ENCODE measurements at places on chromosomes 13 and 19. TPM values are rescaled to one million over a fixed set of nuclear protein-coding genes. Genes with fewer than 3 reads are reported as not detected.

Gene PLPP2
- total RNA-seq, result 152 TPM

Gene FGF21
- total RNA-seq, result 0.55 TPM

Gene ADGRE3
- total RNA-seq, result not detected

Gene OLFM2
- total RNA-seq, result 75.6 TPM

Gene ANGPTL8
- total RNA-seq, result not detected

Gene GRIN2D
- 6.2 TPM for total RNA-seq

Gene BCL2L12
- total RNA-seq, result 145 TPM

Gene GRAMD1A
- total RNA-seq, result 125 TPM

Gene PRODH2
- not detected for total RNA-seq

Gene KLK15
- not detected for total RNA-seq

Gene CNFN
- total RNA-seq, result 8.8 TPM

Gene CAMSAP3
- total RNA-seq, result 28.4 TPM

Gene ATXN8OS
- not detected for total RNA-seq

Gene OR7D2
- 0.48 TPM for total RNA-seq

Gene ZNF415
- 10.3 TPM for total RNA-seq

Gene KCNC3
- total RNA-seq, result 17.3 TPM

Gene TMEM205
- total RNA-seq, result 69.7 TPM

Gene SIGLEC8
- not detected for total RNA-seq

Gene ZFP82
- total RNA-seq, result 18.7 TPM

- peaks cover 55% of the 10 kb centered on the region for H3K36me3 ChIP-seq
- H3K27ac ChIP-seq, result no peak overlapping the region
- no peak overlapping the region for H3K4me3 ChIP-seq
- DNase-seq, result no peak
- H3K4me1 ChIP-seq, result no peaks in the 10 kb centered on the region
Measured at GRCh38 chr19:21498651-21499050, 6.8 kb upstream of the ZNF429 start.

- H3K27ac ChIP-seq, result no peak overlapping the region
- peaks cover 3% of the 10 kb centered on the region for H3K4me1 ChIP-seq
- no peak overlapping the region for H3K4me3 ChIP-seq
- H3K36me3 ChIP-seq, result no peaks in the 10 kb centered on the region
Measured at GRCh38 chr13:66951426-66951825, 278.7 kb downstream of the PCDH9 start.

DNA sequence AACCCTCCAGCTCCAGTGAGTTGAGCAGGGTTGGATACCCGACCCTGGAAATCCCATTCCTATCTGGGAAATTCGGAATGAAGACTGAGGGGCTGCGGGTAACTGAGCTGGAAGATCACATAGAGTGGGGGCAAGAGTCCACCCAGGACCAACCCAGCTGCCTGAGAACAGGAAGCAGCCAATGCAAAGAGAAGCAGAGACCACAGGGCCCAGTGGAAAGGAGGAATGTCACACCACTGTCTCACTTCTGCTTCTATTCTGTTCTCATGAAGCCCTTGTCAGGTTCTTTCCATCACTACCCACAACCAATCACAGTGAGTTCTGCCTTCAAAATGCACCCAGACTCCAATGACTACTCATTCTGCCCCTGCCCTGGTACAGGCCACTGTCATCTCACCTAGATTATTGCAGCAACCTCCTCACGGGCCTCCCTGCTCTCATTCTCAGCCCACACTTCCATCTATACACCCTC, 15.3 kb downstream of the DYRK1B start:
- peaks cover 16% of the 10 kb centered on the region for H3K36me3 ChIP-seq
- H3K27me3 ChIP-seq, result no peaks in the 10 kb centered on the region
- H3K27ac ChIP-seq, result no peak overlapping the region
- no peak overlapping the region for H3K4me3 ChIP-seq

GRCh38 chr13:48018637-48019036, 17.6 kb upstream of the SUCLA2 start:
- H3K36me3 ChIP-seq, result no peaks in the 10 kb centered on the region
- DNase-seq, result no peak
- no peaks in the 10 kb centered on the region for H3K27me3 ChIP-seq
- H3K4me3 ChIP-seq, result no peak overlapping the region

GRCh38 chr19:47725759-47726401, 12.7 kb downstream of the EHD2 start:
- H3K27me3 ChIP-seq, result no peaks in the 10 kb centered on the region
- no peak for DNase-seq
- H3K36me3 ChIP-seq, result no peaks in the 10 kb centered on the region
- H3K4me3 ChIP-seq, result no peak overlapping the region
- H3K27ac ChIP-seq, result no peak overlapping the region

DNA sequence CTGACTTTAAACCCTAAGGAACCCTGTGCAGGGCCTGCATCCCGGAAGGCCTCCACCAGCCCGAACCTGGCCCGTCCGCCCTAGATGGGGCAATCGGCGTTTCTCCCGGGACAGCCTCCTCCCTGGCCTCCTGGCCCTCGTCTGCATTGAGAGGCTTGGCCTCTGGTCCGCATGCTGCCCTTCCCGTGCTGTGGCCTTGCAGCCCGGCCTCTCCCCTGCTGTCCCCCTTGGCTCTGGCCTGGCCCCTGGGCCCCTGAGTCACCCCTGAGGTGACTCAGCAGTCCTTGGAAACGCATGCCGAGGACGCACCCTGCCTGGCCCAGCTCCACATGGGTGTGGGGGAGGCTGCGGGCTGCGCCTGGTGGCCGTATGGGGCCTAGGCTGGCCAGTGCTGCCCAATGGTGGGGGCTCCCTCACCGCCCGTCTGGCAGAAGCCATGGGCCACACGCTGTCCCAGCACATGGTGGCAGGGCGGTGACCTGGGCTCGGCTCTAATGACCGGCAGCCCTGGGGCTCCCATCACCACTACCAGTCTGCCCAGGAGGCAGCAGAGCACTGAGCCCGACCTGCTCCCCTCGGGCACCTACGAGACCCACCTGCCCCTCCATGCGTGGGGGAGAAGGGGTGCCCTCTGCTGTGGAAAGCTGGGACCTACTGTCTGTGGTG, 25.7 kb downstream of the SH3GL1 start:
- peak; percentile 59 for DNase-seq
- no peaks in the 10 kb centered on the region for H3K36me3 ChIP-seq
- H3K4me1 ChIP-seq, result peaks cover 8% of the 10 kb centered on the region

GRCh38 chr13:76993021-76993420, 1.1 kb downstream of the CLN5 start:
- no peaks in the 10 kb centered on the region for H3K4me1 ChIP-seq
- no peaks in the 10 kb centered on the region for H3K27me3 ChIP-seq
- no peak overlapping the region for H3K27ac ChIP-seq
- peak overlapping the region; percentile 99 for H3K4me3 ChIP-seq
- H3K36me3 ChIP-seq, result peaks cover 13% of the 10 kb centered on the region
- no peak for DNase-seq

GRCh38 chr19:41795031-41795461, 1.3 kb upstream of the CEACAM3 start:
- H3K27ac ChIP-seq, result no peak overlapping the region
- H3K27me3 ChIP-seq, result no peaks in the 10 kb centered on the region
- peak; percentile 65 for DNase-seq
- no peaks in the 10 kb centered on the region for H3K4me1 ChIP-seq
- H3K4me3 ChIP-seq, result no peak overlapping the region

- H3K4me3 ChIP-seq, result no peak overlapping the region
- H3K27ac ChIP-seq, result no peak overlapping the region
- DNase-seq, result no peak
- no peaks in the 10 kb centered on the region for H3K27me3 ChIP-seq
- no peaks in the 10 kb centered on the region for H3K4me1 ChIP-seq
- H3K36me3 ChIP-seq, result no peaks in the 10 kb centered on the region
Measured at GRCh38 chr13:85366759-85367417, 432.3 kb downstream of the SLITRK6 start.

DNA sequence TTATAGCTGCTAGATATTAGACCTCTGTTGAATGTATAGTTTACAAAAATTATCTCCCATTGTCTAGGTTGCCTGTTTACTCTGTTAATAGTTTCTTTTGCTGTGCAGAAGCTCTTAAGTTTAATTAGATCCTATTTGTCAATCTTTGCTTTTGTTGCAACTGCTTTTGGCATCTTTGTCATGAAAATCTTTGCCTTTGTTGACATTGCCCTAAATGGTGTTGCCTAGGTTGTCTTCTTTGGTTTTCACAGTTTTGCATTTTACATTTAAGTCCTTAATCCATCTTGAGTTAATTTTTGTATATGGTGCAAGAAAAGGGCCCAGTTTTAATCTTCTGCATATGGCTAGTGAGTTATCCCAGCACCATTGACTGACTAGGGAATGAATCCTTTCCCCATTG, 331.1 kb downstream of the ITGBL1 start:
- no peaks in the 10 kb centered on the region for H3K27me3 ChIP-seq
- DNase-seq, result no peak
- H3K27ac ChIP-seq, result no peak overlapping the region
- H3K36me3 ChIP-seq, result no peaks in the 10 kb centered on the region

DNA sequence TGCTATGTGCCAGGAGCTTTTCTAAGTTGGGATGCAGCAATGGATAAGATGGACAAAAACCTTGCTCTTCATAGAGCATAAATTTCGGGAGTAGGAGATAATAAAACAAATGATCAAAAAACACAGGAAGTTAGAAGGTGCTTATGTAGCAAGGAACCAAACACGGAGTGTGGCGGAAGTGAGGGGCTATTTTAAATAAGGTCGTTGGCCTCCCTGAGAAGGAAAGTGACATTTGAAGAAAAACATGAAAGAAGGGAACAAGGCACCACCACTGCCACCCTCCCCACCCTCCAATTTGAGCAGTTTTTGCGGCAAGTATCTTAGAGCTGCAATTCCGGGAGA, 3.2 kb upstream of the GSX1 start:
- no peak for DNase-seq
- no peak overlapping the region for H3K27ac ChIP-seq

DNA sequence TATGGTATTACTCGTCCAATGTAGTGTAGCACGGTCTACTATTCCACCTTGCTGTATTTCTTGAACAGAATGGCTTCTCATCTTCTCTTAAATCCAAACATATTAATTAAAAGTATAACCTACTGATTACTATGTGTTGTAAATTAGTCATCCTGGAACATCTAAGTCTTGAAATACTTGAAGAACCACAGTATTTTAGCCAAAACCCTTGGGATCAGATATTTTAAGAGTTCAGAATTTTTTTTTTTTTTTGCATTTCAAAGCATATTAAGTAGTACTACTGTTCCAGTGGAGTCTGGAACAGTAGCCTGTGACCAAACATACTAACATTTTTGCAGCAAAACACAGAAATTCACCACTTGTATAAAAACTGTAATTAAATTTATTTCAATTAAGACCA, 30.1 kb downstream of the ZC3H13 start:
- no peaks in the 10 kb centered on the region for H3K4me1 ChIP-seq
- no peak for DNase-seq
- H3K27ac ChIP-seq, result no peak overlapping the region
- H3K4me3 ChIP-seq, result no peak overlapping the region

GRCh38 chr19:10648360-10648759, 5.8 kb upstream of the ILF3 start:
- no peak overlapping the region for H3K4me3 ChIP-seq
- DNase-seq, result no peak
- H3K27me3 ChIP-seq, result no peaks in the 10 kb centered on the region
- peaks cover 13% of the 10 kb centered on the region for H3K36me3 ChIP-seq

- H3K4me1 ChIP-seq, result no peaks in the 10 kb centered on the region
- H3K27me3 ChIP-seq, result no peaks in the 10 kb centered on the region
- DNase-seq, result peak; percentile 63
- no peaks in the 10 kb centered on the region for H3K36me3 ChIP-seq
Measured at GRCh38 chr13:24737042-24737441, 26.9 kb upstream of the RNF17 start.

- no peak overlapping the region for H3K27ac ChIP-seq
- peak overlapping the region; percentile 58 for H3K4me3 ChIP-seq
- H3K27me3 ChIP-seq, result no peaks in the 10 kb centered on the region
- DNase-seq, result no peak
- H3K36me3 ChIP-seq, result peaks cover 69% of the 10 kb centered on the region
Measured at GRCh38 chr19:40705950-40706619, 10.6 kb downstream of the COQ8B start.

DNA sequence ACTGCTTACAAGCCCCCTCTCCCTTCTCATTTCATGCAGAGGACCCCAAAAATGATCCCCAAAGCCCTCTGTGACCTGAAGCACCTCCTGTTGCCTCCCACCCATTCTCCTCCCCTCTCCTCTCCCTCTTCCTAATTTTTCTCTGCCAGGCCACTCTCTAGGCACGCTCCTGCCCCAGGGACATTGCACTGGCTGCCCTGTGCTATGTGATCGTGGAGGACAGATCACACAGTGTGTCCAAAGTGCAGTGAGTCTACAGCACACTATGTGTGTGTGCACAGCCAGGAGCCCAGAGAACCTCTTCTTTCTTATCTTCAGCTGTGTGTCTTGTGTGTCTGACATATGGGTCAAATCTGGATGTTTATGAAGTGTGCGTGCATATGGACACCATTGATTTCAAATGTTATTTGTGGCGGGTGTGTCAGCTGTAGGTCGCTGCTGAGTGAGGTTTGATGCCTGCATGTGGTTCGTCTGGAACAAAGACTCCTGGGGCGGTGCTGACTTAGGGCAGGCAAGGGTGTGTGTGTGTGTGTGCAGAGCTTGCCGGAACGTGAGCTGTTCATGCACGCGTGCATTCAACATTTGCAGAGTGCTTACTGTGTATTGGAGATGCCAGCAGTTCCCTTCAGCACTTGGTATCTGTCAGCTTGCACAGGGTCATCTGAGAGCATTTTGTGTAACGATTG, 2.1 kb upstream of the KLHL26 start:
- H3K4me1 ChIP-seq, result peaks cover 3% of the 10 kb centered on the region
- H3K27ac ChIP-seq, result no peak overlapping the region
- H3K36me3 ChIP-seq, result no peaks in the 10 kb centered on the region
- H3K4me3 ChIP-seq, result no peak overlapping the region
- no peaks in the 10 kb centered on the region for H3K27me3 ChIP-seq

- DNase-seq, result no peak
- H3K27me3 ChIP-seq, result no peaks in the 10 kb centered on the region
- H3K4me3 ChIP-seq, result no peak overlapping the region
- H3K27ac ChIP-seq, result no peak overlapping the region
Measured at GRCh38 chr13:43805071-43805468, 18.3 kb upstream of the ENOX1 start.

- no peaks in the 10 kb centered on the region for H3K36me3 ChIP-seq
Measured at GRCh38 chr13:84641491-84641890, 759.2 kb upstream of the SLITRK1 start.

GRCh38 chr13:44414716-44415115, 41.1 kb downstream of the SERP2 start:
- no peak overlapping the region for H3K27ac ChIP-seq
- no peaks in the 10 kb centered on the region for H3K36me3 ChIP-seq
- DNase-seq, result no peak
- H3K4me1 ChIP-seq, result peaks cover 9% of the 10 kb centered on the region
- H3K27me3 ChIP-seq, result no peaks in the 10 kb centered on the region
- no peak overlapping the region for H3K4me3 ChIP-seq

GRCh38 chr19:32404933-32405430, 588 bp upstream of the DPY19L3 start:
- H3K27ac ChIP-seq, result peak overlapping the region; percentile 40
- DNase-seq, result no peak
- peak overlapping the region; percentile 82 for H3K4me3 ChIP-seq
- H3K4me1 ChIP-seq, result peaks cover 7% of the 10 kb centered on the region
- peaks cover 26% of the 10 kb centered on the region for H3K36me3 ChIP-seq

DNA sequence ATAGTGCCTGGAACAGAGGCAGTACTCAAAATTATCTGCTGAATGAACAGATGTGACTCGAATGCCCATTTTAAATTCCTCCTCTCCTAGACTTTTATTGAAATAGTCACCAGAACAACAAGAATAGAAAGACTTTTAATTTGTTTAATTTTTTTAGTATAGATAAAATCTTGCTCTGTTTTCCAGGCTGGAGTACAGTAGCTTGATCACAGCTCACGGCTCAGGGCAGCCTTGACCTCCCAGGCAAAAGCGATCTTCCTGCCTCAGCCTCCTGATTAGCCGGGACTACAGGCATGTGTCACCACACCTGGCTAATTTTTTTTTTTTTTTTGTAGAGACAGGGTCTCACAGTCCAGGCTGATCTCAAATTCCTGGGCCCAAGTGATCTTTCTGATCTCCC, 120.9 kb upstream of the FREM2 start:
- no peak overlapping the region for H3K4me3 ChIP-seq
- no peak for DNase-seq
- no peak overlapping the region for H3K27ac ChIP-seq
- H3K36me3 ChIP-seq, result no peaks in the 10 kb centered on the region
- H3K27me3 ChIP-seq, result no peaks in the 10 kb centered on the region

Measured in H9 (cell line).